ENCODE measurements at places on chromosomes 12 and 14. TPM values are rescaled to one million over a fixed set of nuclear protein-coding genes. Genes with fewer than 3 reads are reported as not detected.

Gene GPR84
- total RNA-seq = not detected

Gene GALNT9
- 0.51 TPM for total RNA-seq

Gene TMEM121
- 8.0 TPM for total RNA-seq

Gene CLEC1A
- not detected for total RNA-seq

Gene ZDHHC22
- total RNA-seq = not detected

Gene CPSF2
- total RNA-seq = 41.8 TPM

Gene CCDC88C
- 0.17 TPM for total RNA-seq

Gene DPPA3
- not detected for total RNA-seq

Gene OVCH1
- 0.51 TPM for total RNA-seq

Gene THTPA
- total RNA-seq = 24.1 TPM

Gene OAS3
- total RNA-seq = 2.6 TPM

Gene PLA2G1B
- not detected for total RNA-seq

Gene ZNF384
- total RNA-seq = 9.8 TPM

Gene DBX2
- total RNA-seq = not detected

Gene FAM222A
- under 0.01 TPM for total RNA-seq

Gene TSHR
- total RNA-seq = not detected

Gene ANKRD33
- total RNA-seq = under 0.01 TPM

Gene PLEKHG3
- total RNA-seq = 0.17 TPM

Gene NINJ2
- 1.3 TPM for total RNA-seq

Gene ABCC9
- 9.9 TPM for total RNA-seq

Gene TBX5
- total RNA-seq = 16.8 TPM

Gene DNAJC22
- total RNA-seq = 4.6 TPM

Gene TMPRSS12
- not detected for total RNA-seq

Gene ZFHX2
- 0.33 TPM for total RNA-seq

Gene LRIG3
- 65.7 TPM for total RNA-seq

Gene TPH2
- total RNA-seq = not detected

Gene ZBTB42
- total RNA-seq = 2.8 TPM

Gene HRK
- total RNA-seq = under 0.01 TPM

Gene KLHDC1
- 5.4 TPM for total RNA-seq

Gene RFX4
- total RNA-seq = not detected

Gene DHRS2
- total RNA-seq = not detected

Gene LUM
- 217 TPM for total RNA-seq

All from fibroblast of lung (primary cell).